Kidney epithelial cell (primary cell): ENCODE measurements at places on chromosomes 3 and 15.

- no peak for DNase-seq
Measured at GRCh38 chr3:123396171-123397049, 52.5 kb downstream of the ADCY5 start.

DNA sequence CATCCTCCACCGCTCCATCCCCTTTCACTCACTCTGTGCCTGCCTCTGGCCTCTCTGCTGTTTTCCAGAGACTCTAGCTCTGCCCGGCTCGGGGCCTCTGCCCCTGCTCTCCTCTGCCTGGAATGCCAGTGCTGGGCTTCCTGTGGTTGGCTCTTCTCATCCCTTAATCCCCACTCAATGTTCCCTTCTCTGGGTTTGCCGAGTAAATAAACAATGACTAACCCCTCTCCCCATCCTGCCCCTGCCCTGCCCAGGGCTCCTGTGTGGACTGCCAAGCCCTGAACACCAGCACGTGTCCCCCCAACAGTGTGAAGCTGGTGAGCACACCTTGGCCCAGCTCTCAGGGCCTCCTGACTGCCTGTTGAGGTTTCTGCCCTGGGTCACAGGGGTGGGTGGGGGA, 12.2 kb downstream of the STAB1 start:
- no peak for DNase-seq

DNA sequence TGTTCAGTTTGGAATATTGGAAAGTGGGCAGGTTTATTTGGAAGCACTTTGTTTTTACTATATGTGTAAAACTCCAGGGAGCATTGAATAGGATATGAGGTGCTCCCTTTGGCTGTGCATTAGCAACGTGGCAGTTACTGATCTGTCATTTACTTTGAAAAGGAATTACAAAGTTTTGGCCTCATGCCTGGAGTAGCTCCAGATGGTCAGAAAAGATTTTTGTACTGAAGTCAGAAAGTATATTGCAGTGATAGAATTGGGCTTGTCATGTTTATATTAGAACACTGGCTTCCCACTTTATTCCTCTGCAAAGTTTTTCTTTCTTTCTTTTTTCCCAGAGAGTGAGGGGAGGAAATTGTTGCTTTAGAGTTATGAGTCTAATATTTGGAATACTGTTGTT, 26.1 kb downstream of the FNDC3B start:
- DNase-seq = no peak

DNA sequence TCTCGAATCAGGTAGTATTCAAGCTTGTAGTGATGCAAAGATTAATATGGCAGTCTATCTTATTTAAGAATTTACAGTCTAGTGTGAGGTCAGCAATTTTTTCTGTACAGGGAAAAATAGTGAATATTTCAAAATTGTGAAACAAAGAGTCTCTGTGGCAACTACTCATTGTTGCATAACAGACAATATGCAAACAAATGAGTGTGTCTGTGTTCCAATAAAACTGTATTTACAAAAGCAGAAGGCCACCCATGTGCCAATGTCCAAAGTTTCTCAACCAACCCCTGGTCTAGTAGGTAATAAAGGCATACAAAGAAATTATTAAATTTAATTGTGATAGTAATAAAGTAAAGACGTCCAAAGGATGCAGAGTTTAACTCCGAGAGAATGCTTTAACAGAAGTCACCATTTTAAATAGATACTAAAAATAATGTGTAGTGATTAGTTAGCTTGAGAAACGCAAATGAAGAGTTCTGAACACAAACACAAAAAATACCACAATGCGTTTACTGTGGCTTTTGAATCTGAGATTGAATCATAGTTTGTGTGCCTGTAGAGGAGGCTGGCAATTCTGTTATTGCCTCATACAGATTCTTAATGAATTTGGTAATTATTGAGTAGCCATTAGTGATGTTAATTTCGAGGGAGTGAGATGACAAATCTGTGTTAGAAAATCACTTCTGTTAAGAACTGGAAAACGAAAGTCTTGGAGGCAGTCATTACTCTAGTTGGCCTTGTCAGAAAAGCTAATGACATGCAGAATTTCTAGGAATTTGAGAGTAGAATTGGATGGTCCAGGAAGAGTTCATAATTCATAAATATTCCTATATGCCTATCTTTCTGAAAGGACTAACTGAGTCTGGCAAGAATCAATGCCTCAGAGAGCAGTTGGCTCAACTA, 48.7 kb downstream of the CADM2 start:
- no peak for DNase-seq
